ENCODE measurements at places on chromosomes 3 and 15.

GRCh38 chr3:78076379-78076778 is 1036.5 kb downstream of the ROBO2 start:
- no peak for DNase-seq

GRCh38 chr15:66078929-66079275 is 174.6 kb downstream of the MEGF11 start:
- no peak for DNase-seq

GRCh38 chr3:70090322-70090913 is 90.9 kb downstream of the SAMMSON start:
- DNase-seq = peak; percentile 22

GRCh38 chr3:16300881-16301359 is 35.9 kb downstream of the OXNAD1 start:
- DNase-seq = no peak

DNA sequence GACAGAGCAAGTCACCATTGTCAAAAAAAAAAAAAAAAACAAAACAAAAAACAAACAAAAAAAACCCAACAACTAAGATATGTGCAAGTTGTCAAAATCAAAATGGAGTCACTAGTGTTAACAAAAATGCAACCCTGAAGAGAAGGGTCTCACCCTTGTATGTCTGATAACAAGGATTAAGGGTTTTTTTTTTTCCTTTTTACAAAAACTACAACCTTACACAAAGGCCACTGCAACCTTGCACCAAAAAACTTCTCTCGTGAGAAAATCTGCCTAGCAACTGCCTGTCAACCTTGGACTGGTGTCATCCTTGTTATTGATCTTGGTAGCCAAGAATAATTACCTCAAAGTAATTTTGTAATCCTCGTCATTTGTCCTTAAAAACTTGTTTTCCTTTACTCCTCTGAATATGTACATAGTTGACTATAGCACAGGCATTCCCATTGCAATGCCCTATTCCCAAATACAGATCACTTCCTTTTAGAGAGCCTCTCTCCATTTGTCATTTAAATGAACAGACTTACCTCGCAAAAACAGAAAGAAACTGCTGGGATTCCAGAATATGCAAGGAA is 24.0 kb downstream of the TFRC start:
- peak; percentile 39 for DNase-seq

GRCh38 chr15:31458596-31459399 is 132.2 kb downstream of the KLF13 start:
- DNase-seq = no peak

DNA sequence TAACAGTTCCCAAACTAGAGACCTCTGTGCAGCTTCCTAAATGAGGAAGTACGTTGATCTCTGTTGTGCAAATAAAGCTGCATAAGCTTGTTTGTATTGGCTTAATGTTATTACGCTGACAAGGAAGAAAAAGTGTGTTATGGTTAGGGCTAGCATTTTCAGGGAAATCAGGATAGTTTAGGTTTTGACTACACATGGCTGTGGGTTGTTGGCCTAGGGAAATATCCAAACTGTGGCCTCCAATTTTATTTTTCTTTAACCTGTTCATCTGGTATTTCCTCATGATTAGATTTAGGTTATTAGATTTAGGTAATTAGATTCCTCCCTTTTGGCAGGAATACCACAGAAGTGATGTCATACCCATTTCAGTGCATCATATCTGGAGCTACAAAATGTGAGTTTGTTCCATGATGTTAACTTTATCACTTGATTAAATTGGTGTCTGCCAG is 8.7 kb upstream of the MCCC1 start:
- no peak for DNase-seq

- DNase-seq = no peak
Measured at GRCh38 chr15:69854001-69854400, 243.7 kb downstream of the TLE3 start.

DNA sequence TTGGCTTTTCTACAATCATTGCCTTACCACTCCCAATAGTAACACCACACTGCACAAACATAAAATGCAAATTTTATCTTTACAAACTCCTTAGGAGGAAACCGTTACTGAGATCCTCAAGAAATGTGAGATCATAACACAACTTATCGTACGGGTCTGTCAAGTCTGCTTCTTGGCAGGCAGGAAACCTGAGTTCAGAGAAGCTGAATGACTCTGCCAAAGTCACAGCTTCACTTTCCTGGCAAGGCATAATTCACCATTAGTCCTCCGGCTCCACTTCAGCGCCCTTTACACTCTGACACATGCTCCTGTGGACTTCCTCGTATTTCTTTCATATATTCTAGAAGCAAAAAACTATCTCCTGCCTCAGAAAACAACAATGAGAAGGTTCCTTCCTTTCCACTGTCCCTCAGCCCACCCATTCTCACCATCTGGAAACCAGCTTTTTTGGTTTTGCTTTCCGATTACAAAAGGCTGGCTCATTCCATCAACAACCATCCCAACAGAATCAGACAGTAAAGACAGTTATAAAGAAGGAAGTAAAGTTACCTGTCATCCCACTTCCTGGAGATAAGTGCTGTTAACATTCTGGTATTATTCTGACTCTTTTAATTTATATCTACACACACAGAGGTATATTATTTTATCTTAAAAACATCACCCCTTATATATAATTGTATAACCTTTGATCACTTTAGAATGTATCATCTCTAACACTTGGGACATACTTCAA is 223.4 kb downstream of the STT3B start:
- no peak for DNase-seq

GRCh38 chr15:26804063-26804804 is 31.4 kb upstream of the GABRB3 start:
- DNase-seq = no peak
